ENCODE measurements at places on chromosomes 4 and X. TPM values are rescaled to one million over a fixed set of nuclear protein-coding genes. Genes with fewer than 3 reads are reported as not detected.

Gene CNKSR2
- total RNA-seq = 7.8 TPM

Gene COL25A1
- 3.7 TPM for total RNA-seq

Gene GLOD5
- not detected for total RNA-seq

Gene ADAM29
- not detected for total RNA-seq

Gene DNAJB14
- total RNA-seq = 16.7 TPM

Gene GC
- not detected for total RNA-seq

Gene CT45A10
- total RNA-seq = not detected

Gene SLC9A6
- 12.5 TPM for total RNA-seq

Gene PSAPL1
- total RNA-seq = not detected

Gene RS1
- under 0.01 TPM for total RNA-seq

Gene DGKQ
- total RNA-seq = 2.1 TPM

Gene SRPX2
- 13.0 TPM for total RNA-seq

Gene MMAA
- total RNA-seq = 3.7 TPM

Gene DOCK11
- 22.4 TPM for total RNA-seq

Gene RIPPLY1
- not detected for total RNA-seq

Gene ADAMTS3
- total RNA-seq = 2.1 TPM

Gene SHROOM4
- total RNA-seq = 3.7 TPM

Gene COX7B2
- not detected for total RNA-seq

Gene LAMP2
- total RNA-seq = 83.0 TPM

Gene COX18
- 8.4 TPM for total RNA-seq

Gene NSUN7
- total RNA-seq = 2.6 TPM

Gene MAOB
- 1.0 TPM for total RNA-seq

Gene MTMR8
- total RNA-seq = 2.6 TPM

Gene ATP8A1
- total RNA-seq = 39.7 TPM

Gene RHOXF2B
- not detected for total RNA-seq

Gene MAGEA2B
- not detected for total RNA-seq

Measured in skeletal muscle tissue (tissue), 5 donors.